Osteocyte (in vitro differentiated cells): ENCODE measurements at places on chromosomes 12 and 14. TPM values are rescaled to one million over a fixed set of nuclear protein-coding genes. Genes with fewer than 3 reads are reported as not detected.

DNA sequence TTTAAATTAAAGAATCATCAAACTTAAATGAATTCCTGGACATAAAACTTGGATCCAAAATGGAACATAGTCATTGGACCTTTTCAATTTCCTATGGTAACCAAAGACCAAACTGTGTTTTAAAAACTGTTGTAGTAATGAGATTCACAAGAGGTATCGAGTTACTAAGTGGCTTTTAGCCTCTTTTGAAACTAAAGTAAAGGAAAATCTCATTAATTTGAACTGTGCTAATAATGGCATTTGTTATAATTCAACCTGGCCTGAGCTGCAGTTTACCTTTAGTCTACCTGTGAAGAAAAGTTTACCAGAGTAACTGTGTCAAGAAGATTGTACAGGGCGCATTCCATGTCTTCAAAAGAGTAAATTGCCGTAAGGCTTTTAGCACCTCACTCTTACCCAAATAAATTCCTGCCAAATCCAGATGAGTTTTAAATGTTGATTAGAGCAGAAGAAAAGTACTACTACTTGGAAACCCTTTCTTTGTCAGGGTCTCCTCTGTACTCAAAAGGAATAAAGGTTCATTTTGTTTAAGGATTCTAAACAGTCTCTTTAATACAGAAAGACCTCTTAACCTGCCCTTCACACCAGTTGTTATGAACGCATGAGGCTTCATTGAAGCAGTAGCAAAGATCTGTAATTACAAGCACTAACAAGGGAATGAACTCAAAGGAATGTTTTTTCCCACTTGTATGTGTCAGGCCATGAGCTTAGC is 17.1 kb upstream of the MED13L start:
- H3K27ac ChIP-seq = peak overlapping the region; percentile 17
- no peak overlapping the region for H3K4me3 ChIP-seq
- DNase-seq = no peak
- no peaks in the 10 kb centered on the region for H3K27me3 ChIP-seq

- H3K4me3 ChIP-seq = no peak overlapping the region
- peaks cover 25% of the 10 kb centered on the region for H3K4me1 ChIP-seq
- H3K27me3 ChIP-seq = no peaks in the 10 kb centered on the region
- no peaks in the 10 kb centered on the region for H3K36me3 ChIP-seq
- DNase-seq = no peak
These were observed 380.2 kb downstream of the NAV3 start for GRCh38 chr12:78210894-78211302.

- peak overlapping the region; percentile 61 for H3K27ac ChIP-seq
- no peak overlapping the region for H3K4me3 ChIP-seq
- H3K27me3 ChIP-seq = no peaks in the 10 kb centered on the region
- peaks cover 17% of the 10 kb centered on the region for H3K4me1 ChIP-seq
- no peaks in the 10 kb centered on the region for H3K36me3 ChIP-seq
- DNase-seq = no peak
These were observed 98.4 kb upstream of the BTG1 start for GRCh38 chr12:92244036-92244435.

DNA sequence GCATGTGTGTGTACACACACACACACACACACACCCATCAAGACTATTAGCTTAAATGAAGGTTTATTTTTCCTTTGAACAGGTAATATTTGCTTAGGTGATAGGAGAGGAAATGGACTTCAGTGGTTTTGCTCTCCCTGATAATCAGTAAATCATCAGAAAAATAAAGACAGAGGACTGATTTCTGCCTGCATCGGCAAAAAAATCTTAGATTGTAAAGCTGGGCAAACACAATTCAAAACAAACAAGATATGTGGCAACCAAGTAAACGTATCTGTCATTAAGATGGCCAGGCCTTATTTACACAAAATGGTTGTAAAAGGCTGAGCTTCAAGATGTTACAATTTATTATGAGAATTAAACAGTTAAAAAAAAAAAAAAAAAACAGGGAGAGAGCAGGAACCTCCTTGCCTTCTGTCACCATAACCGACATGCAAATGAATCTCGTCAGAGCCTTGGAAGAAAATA is 31.3 kb downstream of the PRKD1 start:
- peaks cover 9% of the 10 kb centered on the region for H3K4me1 ChIP-seq
- no peak overlapping the region for H3K4me3 ChIP-seq
- H3K36me3 ChIP-seq = no peaks in the 10 kb centered on the region
- DNase-seq = no peak

- no peaks in the 10 kb centered on the region for H3K4me1 ChIP-seq
- H3K27me3 ChIP-seq = peaks cover 39% of the 10 kb centered on the region
- no peak overlapping the region for H3K4me3 ChIP-seq
- no peaks in the 10 kb centered on the region for H3K36me3 ChIP-seq
- no peak overlapping the region for H3K27ac ChIP-seq
These were observed 13.0 kb upstream of the FMNL3 start for GRCh38 chr12:49720214-49720613.

- no peak overlapping the region for H3K4me3 ChIP-seq
- no peak for DNase-seq
- H3K27ac ChIP-seq = no peak overlapping the region
- H3K27me3 ChIP-seq = peaks cover 2% of the 10 kb centered on the region
- no peaks in the 10 kb centered on the region for H3K36me3 ChIP-seq
These were observed 18.0 kb upstream of the CRACR2A start for GRCh38 chr12:3770891-3771290.

DNA sequence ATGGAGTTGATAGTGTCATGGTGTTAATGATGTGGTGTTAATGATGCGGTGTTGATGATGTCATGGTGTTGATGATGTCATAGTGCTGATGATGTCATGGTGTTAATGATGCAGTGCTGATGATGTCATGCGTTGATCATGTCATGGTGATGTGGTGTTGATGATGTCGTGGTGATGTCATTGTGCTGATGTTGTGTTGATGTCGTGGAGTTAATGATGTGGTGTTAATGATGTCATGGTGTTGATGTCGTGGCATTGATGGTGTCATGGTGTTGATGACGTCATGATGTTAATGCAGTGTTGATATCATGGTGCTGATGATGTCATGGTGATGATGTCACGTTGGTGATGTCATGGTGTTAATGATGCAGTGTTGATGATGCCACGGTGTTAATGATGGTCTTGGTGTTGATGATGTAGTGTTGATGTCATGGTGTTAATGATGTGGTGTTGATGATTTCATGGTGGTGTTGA is 49.1 kb upstream of the RIMBP2 start:
- peaks cover 3% of the 10 kb centered on the region for H3K27me3 ChIP-seq
- no peaks in the 10 kb centered on the region for H3K4me1 ChIP-seq
- H3K27ac ChIP-seq = no peak overlapping the region
- no peak for DNase-seq

- DNase-seq = no peak
- no peaks in the 10 kb centered on the region for H3K36me3 ChIP-seq
- H3K4me3 ChIP-seq = no peak overlapping the region
These were observed 358.7 kb downstream of the RAD51B start for GRCh38 chr14:68178282-68178681.

GRCh38 chr12:30296486-30296885 is 399.2 kb downstream of the IPO8 start:
- H3K4me3 ChIP-seq = no peak overlapping the region
- H3K27ac ChIP-seq = no peak overlapping the region
- peaks cover 12% of the 10 kb centered on the region for H3K27me3 ChIP-seq
- H3K4me1 ChIP-seq = no peaks in the 10 kb centered on the region
- no peak for DNase-seq
- H3K36me3 ChIP-seq = no peaks in the 10 kb centered on the region

DNA sequence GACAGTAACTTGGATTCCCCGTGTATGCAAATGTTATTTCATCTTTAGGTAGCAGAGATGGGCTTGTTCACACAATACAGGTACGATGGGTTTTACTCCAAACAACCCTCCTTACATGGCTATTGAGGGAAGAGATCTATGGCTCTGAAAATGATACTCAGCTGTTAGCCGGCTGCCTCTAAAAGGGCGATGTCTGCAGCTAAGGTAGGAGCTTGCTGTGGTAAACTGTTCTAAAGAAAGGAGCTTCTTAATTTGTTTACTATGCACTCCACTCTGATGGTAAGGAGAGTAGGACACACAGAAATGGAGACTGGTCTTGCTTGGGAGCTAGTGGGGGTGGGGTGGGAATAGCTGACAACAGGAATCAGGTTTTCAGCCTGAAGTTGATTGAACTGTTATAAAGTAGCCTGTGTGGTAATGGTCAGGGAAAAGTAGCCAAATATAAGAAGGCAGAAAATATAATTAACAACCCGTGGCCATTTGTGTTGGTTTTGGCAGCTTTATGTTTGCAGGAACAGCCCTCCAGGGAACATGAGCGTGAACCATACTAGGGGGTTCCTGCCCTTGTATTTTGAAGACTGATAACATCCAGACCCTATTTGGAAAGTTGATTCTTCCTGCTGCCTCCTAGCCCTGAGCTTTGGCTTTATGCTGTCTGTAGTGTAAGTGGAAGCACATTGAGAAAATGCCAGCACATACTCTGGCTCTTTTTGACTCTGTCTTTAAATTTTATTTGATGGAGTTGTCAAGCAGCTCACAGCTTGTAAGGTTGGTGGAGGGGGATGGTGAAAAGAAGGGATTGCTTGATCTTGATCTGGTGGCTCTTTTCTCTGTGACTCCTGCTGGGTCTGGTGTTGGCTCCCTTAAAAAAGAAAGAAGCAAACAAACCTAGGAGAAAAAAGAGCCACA is 929.8 kb downstream of the DIO2 start:
- peaks cover 25% of the 10 kb centered on the region for H3K27me3 ChIP-seq
- peak overlapping the region; percentile 97 for H3K4me3 ChIP-seq
- H3K4me1 ChIP-seq = peaks cover 63% of the 10 kb centered on the region
- no peak overlapping the region for H3K27ac ChIP-seq

DNA sequence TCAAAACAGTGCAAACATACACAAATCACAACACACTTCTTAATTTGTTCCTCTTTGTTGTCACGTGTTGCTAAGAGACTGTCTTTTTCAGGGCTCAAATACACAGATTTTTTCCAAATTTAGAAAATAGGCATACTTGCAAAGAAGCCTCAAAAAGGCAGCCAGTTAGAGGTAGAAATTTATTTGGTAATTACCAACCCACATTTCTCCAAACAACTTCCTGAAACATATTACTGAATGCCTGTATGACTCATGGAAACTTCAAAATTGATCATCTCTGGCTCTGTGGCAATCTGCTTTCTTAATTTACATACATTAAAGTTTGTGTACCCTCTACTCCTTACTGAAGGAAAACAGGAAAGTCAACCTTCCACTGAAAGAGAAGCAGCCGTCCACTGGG is 36.4 kb downstream of the PPM1H start:
- no peaks in the 10 kb centered on the region for H3K27me3 ChIP-seq
- peaks cover 8% of the 10 kb centered on the region for H3K36me3 ChIP-seq
- no peak overlapping the region for H3K4me3 ChIP-seq
- peaks cover 65% of the 10 kb centered on the region for H3K4me1 ChIP-seq
- DNase-seq = no peak

The ASPG gene
- not detected in 2 replicates for total RNA-seq

The SERPINA4 gene
- total RNA-seq = not detected in 2 replicates

The BMAL2 gene
- 5.5 and 6.4 TPM in 2 replicates for total RNA-seq

The GLS2 gene
- 0.31 TPM in 1 of 2 replicates, not detected in the other for total RNA-seq

The TAS2R14 gene
- total RNA-seq = 2.7 and 3.8 TPM in 2 replicates
